T-cell (primary cell): ENCODE measurements at places on chromosomes 12 and 14. TPM values are rescaled to one million over a fixed set of nuclear protein-coding genes. Genes with fewer than 3 reads are reported as not detected.

The BEGAIN gene
- total RNA-seq, result not detected

The ADAMTS20 gene
- not detected for total RNA-seq

The TNFRSF1A gene
- total RNA-seq, result 32.3 TPM

The SYCP3 gene
- 0.69 TPM for total RNA-seq

The FAM161B gene
- 4.0 TPM for total RNA-seq

The IFNG-AS1 gene
- 4.0 TPM for total RNA-seq

The RERG gene
- total RNA-seq, result 0.20 TPM

The SLC25A21 gene
- not detected for total RNA-seq

The NPAS3 gene
- total RNA-seq, result 0.10 TPM
